ENCODE measurements at places on chromosomes 6 and 20.

- no peak for DNase-seq
Measured at GRCh38 chr6:854406-855118, 161.6 kb upstream of the EXOC2 start.

DNA sequence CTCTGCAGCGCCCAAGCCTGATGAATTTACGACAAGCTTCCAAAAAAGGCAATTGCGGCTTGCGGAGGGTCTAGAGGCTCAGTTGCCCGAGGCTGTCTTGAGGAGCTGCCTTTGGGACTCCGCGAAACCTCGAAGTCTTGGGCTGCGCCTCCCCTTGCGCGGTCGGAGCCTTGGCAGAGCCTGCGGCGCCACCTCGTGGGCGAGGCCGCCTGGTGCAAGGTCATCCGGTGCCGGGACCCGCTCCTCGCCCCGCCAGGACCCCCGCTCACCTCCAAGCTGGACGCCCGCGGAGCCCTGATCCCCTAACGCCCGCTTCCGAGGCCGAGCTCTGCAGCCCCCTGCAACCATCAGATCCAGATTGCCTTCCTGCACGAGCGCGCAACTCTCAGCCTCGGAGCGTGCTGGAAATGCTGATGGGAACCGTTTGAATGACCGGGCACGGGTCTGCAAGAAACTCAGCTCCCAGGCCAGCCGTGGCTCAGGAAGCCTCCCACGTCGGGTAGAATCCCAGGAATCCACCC is 14.9 kb upstream of the FAM210B start:
- peak; percentile 67 for DNase-seq

DNA sequence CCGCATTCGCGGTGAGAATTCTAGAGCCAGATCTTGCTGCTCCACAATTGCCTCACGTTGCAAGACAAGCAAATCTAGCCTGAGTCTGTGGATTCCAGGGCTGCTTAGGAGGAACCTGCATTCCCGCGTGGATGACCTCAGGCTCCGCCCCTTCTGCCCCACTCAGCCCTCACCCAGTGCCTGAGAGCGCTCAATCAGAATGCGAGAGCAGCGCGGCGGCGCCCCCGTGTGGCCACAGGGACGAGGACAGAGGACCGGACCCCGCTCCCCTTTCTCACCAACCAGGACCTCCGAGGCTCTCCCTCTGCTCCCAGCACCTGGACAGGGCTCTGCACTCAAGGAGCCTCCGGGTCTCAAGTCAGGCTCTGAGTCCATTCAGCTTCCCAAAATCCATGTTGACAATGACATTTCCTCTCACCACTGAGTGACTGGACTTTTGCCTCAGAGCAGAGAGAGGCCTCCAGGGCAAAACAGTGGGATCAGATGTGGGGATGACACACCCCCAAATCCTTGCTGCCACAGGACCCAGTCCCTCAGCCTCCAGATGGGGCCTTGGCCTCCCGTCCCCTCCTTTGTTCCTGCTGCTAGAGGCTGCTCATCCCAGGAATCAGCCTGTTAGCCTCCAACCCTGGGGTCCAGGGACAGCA is 52.0 kb downstream of the RPP21 start:
- DNase-seq, result peak; percentile 94

- no peak for DNase-seq
Measured at GRCh38 chr20:35586751-35587425, 28.7 kb upstream of the SPAG4 start.

DNA sequence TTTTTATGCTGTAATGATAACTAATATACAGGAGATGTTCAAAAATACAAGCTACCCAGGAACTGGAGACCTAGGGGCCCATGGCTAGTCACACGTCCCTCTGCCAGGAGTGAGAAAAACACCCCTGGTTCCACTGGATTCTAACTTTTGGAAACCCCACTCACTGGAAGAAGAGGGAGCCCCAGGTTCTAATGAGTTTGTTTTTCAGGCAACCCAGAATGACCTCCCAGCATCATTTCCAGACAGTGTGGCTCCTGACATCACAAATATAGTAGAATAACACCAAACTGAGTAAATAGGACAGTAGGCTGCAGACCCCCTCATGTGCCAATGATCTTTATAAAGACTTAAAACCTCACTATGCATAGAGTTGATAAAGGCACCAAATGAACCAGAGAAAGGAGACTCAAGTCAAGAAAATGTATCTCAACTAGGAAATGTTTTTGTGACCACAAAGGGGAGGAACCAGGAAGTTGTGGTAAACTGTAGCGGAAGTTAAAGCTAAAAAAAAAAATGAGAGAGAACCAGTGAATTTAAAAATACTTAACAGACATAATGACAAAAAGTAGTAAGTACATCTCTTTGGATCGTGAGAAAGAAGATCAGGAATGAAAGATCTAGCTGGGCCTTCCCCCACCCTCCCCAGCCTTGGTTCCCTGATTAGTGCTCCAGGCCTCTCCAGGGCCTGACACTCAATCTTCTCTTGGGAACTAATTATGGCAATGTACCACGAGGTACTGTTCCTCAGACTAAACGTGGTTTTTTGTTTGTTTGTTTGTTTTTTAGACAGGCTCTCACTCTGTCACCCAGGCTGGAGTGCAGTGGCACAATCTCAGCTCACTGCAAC is 19.8 kb downstream of the HLA-E start:
- DNase-seq, result no peak

DNA sequence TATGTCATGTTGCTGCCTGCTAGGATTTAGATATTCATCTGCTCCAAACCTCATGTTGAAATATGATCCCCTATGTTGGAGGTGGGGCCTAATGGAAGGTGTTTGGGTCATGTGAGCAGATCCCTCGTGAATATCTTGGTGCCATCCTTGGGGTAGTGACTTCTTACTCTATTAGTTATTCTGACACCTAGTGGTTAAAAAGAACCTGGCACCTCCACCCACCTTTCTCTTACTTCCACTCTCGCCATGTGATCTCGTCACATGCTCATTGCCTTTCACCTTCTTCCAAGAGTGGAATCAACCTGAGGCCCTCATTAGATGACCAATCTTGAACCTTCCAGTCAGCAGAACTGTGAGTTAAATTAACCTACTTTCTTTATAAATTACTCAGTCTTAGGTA is 549.4 kb upstream of the SYNCRIP start:
- DNase-seq, result no peak

GRCh38 chr6:157518397-157519250 is 137.6 kb downstream of the ZDHHC14 start:
- no peak for DNase-seq

- no peak for DNase-seq
Measured at GRCh38 chr20:50801747-50802125, 6.9 kb downstream of the BCAS4 start.

DNA sequence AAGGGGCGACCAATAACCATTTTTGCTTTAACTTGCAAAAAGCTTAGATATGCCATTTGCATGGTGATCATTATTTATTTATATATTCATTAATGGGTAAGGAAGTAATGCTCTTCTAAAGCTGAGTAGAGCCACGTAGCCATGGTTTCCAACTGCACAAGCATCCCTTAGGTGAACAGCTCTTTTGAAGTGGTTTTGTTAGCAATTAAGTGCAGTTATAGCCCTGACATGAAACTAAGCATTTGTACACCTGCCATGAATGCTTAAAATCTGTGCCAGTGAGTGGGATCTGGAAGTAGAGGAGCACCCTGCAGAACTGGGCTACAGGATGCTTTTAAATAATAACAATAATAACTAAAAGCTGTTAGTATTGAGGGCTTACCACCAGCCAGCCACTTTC is 19.1 kb downstream of the TRAF3IP2 start:
- no peak for DNase-seq

DNA sequence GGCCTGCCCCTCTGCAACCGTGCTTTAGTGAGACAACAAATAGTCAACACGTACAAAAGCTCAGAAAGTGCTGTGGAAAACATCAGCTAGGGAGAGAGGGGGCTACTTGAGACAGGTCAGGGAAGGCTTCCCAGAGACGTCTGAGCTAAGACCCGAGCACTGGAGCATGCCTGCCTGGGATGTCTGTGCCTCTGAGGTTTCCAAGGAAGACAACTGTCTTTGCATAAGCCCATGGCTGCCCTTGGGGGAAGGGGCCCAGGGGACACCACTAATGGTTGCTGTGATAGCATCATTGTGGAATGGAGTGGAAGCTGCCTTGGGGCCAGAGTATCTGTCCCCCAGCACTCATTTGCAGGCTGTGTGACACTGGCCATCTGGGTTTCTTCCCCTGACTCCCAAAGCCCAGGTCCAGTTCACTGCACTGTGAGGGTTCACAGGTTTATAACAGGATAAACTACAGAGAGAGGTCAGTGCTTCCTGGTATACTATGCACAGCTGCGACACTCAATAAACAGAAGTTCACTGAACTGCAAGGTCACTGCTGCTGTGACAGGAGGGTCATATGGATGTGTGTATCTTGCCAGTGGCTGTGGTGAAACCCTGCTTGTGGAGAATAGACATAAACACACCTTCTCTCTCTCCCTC is 1.5 kb upstream of the ARFGEF2 start:
- no peak for DNase-seq
